H1 (cell line): ENCODE measurements at places on chromosomes 4 and X. TPM values are rescaled to one million over a fixed set of nuclear protein-coding genes. Genes with fewer than 3 reads are reported as not detected.

DNA sequence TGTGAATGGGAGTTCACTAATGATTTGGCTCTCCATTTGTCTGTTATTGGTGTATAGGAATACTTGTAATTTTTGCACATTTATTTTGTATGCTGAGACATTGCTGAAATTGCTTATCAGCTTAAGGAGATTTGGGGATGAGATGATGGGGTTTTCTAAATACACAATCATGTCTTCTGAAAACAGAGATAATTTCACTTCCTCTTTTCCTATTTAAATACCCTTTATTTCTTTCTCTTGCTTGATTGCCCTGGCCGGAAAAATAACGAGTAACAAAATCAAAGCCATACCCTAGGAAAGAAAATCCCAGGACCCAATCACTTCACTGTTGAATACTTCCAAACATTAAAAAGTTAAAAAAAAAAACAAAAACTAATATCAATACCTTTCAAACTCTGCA lies 67.7 kb upstream of the UGT2B4 start:
- H3K27ac ChIP-seq, result no peak overlapping the region
- H3K27me3 ChIP-seq, result no peaks in the 10 kb centered on the region
- no peak for DNase-seq
- H3K36me3 ChIP-seq, result no peaks in the 10 kb centered on the region
- H3K4me1 ChIP-seq, result no peaks in the 10 kb centered on the region
- no peak overlapping the region for H3K4me3 ChIP-seq

DNA sequence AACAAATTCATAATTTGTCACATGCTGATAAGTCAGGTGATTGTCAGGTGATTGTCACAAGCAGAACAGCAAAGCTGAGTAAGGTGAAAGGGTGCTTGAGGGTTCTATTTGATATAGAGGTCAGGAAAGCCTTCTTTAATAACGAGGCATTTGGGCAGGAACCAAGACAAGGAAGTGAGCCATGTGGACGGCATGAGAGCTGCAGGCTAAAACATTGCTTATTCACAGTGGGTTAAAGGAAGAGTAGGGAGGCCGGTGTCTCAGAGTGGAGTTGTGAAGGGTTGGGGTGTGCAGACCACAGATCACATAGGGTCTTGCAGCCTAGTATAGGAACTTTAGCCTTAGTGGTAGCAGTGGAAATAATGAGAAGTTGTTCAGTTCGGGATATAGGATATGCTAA lies 31.3 kb upstream of the CYP2U1 start:
- H3K27ac ChIP-seq, result no peak overlapping the region
- no peak for DNase-seq

DNA sequence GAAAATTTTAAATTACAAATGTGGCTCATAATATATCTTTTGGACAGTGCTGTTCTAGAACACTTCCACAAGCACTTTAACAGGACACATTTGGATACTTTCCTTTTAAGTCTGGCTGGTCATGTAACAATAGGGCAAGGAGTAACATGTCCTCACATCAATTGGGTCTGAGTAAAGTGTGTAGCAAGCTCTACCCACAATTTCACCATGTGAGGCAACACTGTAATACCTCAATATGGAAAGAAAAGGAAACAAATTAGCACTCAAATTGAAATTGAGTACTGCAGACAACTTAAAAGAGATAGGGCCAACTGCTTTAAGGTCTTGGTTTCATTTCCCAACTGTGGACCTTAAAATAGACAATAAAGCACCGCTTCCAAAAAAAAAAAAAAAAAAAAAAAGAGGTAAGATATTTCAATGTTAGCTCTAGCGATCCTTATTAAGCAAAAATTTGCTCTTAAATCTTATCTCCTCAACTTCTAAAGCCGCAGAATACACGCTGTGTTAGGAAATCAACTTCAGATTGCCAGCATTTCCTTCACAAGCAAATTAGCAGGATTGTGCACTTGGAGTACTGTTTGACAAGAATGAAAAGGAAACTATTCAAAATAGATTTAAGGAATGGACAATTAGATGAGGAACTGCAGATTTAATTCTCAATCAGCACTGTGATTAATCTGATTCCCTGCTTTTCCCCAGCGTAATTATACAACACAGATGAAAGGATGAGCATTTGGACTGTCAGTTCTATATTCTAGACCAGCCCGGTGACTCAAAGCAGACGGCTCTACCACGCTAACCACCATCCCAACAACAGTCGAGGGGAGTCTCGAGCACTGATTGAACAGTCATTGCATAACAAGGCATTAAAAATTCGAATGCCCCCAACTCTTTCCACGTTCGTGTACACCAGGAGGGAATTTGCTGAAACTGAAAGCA lies 1.6 kb downstream of the CASK start:
- peaks cover 3% of the 10 kb centered on the region; the same call in 1 of the 2 replicates for H3K4me1 ChIP-seq
- no peaks in the 10 kb centered on the region for H3K36me3 ChIP-seq
- H3K27me3 ChIP-seq, result no peaks in the 10 kb centered on the region; the same call in 1 of the 2 replicates
- no peak for DNase-seq
- H3K4me3 ChIP-seq, result peak overlapping the region; percentile 92

- DNase-seq, result no peak
- H3K27ac ChIP-seq, result no peak overlapping the region
- no peak overlapping the region for H3K4me3 ChIP-seq
- H3K4me1 ChIP-seq, result no peaks in the 10 kb centered on the region
- H3K36me3 ChIP-seq, result no peaks in the 10 kb centered on the region
Observed at GRCh38 chrX:3280706-3281105, 65.7 kb downstream of the MXRA5 start.

DNA sequence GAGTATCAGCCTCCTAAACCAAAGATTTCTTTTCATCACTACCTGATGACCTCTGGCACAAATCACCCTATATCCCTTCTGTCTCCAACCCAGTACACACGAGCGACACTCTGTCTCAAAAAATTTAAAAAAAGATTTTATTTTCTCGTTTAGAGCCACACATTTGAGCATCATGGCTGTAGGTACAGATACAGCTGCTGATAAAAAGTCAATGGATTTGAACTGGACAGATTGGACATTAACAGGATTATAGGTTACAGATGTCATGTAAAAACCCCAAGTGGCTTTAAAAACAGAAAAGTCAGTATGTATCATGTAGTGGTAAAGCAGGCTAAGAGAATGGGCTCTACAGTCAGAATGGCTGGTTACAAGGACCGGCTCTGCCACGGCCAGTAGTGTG lies 171.1 kb downstream of the SCFD2 start:
- no peaks in the 10 kb centered on the region for H3K36me3 ChIP-seq
- H3K4me1 ChIP-seq, result no peaks in the 10 kb centered on the region
- H3K4me3 ChIP-seq, result no peak overlapping the region
- DNase-seq, result no peak
- H3K27ac ChIP-seq, result no peak overlapping the region
- no peaks in the 10 kb centered on the region for H3K27me3 ChIP-seq

DNA sequence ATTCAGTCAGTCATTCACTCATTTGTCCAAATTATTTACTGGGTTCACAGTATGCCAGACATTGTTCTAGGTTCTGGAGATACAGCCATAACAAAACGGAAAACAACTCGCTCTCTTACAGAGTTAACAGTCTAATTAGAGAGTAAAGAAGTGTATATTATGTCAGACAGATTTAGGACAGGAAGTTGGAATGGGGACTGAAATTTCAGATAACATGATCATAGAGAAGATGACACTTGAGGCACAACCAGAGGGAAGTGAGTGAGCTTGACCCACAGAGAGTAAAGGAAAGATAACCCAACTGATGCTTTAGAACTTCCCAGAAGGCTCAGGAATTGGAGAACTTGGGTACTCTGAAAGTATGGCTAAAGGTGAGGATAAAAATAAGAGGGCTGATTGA lies 139.4 kb downstream of the ZAR1 start:
- H3K4me3 ChIP-seq, result no peak overlapping the region
- H3K4me1 ChIP-seq, result no peaks in the 10 kb centered on the region
- DNase-seq, result no peak
- no peak overlapping the region for H3K27ac ChIP-seq
- no peaks in the 10 kb centered on the region for H3K27me3 ChIP-seq

DNA sequence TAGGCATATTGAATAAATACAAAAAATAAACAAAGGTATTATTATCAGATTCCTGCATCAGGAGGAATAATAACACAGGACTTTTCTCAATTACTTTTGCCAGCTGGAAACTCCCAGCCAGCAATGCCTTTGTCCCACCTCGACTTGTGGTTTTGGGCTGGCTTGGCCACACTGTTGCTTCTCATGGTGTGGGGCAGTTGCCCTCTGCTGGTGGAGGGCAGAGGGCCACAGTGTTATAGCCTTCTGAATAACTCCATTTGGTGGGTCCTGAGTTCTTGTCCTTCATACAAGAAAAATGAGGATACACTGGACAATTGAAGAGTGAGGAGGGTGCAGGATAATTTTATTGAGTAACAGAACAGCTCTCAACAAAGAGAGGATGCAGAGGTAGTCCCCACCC lies 1206.0 kb upstream of the ADGRL3 start:
- no peaks in the 10 kb centered on the region for H3K27me3 ChIP-seq
- H3K4me3 ChIP-seq, result no peak overlapping the region
- no peaks in the 10 kb centered on the region; the same call in none of the 2 replicates for H3K36me3 ChIP-seq
- no peak for DNase-seq
- H3K27ac ChIP-seq, result no peak overlapping the region

- H3K27ac ChIP-seq, result no peak overlapping the region
- H3K36me3 ChIP-seq, result peaks cover 4% of the 10 kb centered on the region; the same call in 1 of the 2 replicates
- no peaks in the 10 kb centered on the region for H3K27me3 ChIP-seq
- no peak overlapping the region for H3K4me3 ChIP-seq
Observed at GRCh38 chr4:55874831-55875230, 21.4 kb downstream of the EXOC1 start.

DNA sequence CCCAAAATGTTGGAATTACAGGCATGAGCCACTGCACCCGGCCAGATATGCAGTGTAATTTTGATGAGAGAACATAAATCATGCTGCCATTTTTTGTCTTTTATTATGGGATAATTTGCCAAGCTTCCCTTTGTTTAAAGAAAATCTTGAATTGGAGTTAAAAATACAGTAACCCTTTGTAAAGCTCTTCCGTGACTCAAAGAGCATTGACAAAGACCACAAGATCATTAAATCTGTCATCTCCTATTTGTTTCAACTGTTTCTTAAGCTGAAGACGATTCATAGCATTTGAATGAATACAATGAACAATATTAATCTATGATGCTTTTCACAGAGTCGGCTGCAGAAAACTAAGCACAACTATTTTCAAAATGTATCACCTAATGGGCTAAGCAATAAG lies 132.6 kb downstream of the ANAPC4 start:
- DNase-seq, result no peak
- H3K36me3 ChIP-seq, result no peaks in the 10 kb centered on the region
- no peaks in the 10 kb centered on the region for H3K4me1 ChIP-seq
- H3K4me3 ChIP-seq, result no peak overlapping the region
- H3K27me3 ChIP-seq, result no peaks in the 10 kb centered on the region
- H3K27ac ChIP-seq, result no peak overlapping the region

GRCh38 chr4:26459054-26459755 lies 31.1 kb downstream of the CCKAR start:
- H3K36me3 ChIP-seq, result no peaks in the 10 kb centered on the region
- no peak for DNase-seq
- H3K27me3 ChIP-seq, result no peaks in the 10 kb centered on the region
- H3K4me1 ChIP-seq, result no peaks in the 10 kb centered on the region
- no peak overlapping the region for H3K4me3 ChIP-seq
- H3K27ac ChIP-seq, result no peak overlapping the region

ZNF157 gene
- 2.0 and 2.2 TPM in 2 replicates for total RNA-seq

CABS1 gene
- not detected in 2 replicates for total RNA-seq

MAGEA12 gene
- total RNA-seq, result not detected in 2 replicates
